Right lung (tissue), 10 donors: ENCODE measurements at places on chromosomes 6 and 20.

GRCh38 chr6:107843400-107843799 is 19.3 kb upstream of the SCML4 start:
- DNase-seq, result no peak

DNA sequence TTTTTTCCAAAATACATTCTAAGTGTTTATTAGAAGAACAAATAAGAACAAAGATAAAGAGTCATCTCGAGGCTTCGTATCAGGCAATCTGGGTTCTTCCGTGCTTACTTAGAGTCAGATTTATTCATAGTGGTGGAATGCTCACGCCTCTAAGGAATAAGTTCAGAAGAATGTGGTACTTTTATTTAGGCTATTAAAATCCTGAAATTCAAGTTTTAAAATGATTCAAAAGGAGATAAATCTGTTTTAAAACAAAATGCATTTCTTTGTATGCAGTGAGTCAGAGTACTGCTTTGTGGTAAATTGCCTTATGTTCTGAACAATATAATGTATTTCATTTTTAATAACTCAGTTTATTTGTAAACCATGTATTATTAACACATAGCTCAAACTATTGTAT is 89.1 kb downstream of the FUT9 start:
- DNase-seq, result no peak

- no peak for DNase-seq
Measured at GRCh38 chr6:113540466-113540865, 316.7 kb upstream of the MARCKS start.

DNA sequence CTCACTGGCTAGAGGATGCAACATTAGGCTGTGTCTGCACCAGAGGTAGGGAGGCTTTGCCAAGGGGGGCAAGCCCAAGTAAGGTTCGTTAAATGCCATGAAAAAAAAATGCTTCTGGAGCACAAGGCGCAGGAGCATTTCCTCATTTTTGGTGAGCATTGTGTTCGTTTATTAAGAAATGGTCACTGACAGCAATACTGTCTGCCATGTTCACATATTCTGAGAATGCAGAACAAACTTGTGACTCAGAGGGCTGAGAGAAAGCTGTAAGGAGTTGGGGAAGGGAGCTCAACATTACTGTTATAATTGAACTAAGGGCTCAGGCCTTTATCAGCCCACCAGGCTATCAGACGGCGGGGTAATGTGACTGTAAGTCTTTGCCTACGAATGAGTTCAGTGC is 465.4 kb upstream of the BTBD3 start:
- no peak for DNase-seq

DNA sequence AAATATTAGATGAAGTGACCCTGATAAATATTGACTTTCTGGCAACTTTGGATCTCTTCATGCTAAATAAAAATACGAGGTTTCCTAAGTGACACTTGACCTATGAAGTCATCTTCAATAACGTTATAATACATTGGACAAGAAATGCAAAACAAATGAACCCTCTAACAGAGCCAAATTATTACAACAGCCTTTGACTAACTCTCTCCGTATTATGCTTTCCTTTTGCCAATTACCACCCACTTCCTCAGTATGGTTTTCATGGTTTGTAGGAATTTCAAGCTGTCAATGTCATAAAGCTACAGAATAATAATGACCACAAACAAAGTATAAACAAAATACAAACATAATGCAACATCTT is 210.5 kb downstream of the MOXD1 start:
- DNase-seq, result no peak

DNA sequence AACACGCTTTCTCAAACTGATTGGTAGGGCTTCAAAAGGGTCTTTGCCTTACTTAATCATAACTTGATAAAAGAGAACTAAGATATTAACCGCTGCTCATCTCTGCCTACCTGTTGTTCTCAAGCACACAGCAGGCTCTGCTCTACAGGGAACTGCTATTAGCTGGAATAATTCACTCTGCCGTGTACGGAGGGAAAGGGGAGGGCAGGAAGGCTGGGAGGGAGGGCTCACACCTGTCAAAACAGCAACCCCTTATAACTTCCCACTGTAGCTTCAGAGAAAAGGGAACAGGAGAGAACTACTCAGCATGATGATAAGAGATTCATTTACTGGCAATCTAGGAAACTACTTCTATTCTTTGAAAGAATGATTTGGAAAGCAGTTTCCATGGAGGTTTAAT is 75.1 kb downstream of the ZMYND8 start:
- no peak for DNase-seq
